ENCODE measurements at places on chromosomes 1 and 21.

GRCh38 chr1:12567288-12567819, 50.7 kb downstream of the DHRS3 start:
- no peak for DNase-seq

DNA sequence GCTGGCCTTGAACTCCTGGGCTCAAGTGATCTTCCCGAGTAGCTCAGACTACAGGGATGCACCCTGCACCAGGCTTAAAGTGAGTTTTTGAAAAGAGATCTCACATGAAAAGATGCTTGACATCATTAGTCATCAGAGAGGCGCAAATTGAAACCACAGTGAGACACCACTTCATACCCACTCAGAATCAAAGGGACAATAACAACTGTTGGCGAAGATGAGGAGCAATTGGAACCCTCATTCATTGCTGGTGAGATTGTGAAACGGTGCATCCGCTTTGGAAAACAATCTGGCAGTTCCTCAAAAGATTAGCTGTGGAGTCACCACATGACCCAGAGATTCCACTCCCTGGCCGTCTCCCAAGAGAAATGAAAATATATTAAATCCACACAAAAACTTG, 122.3 kb downstream of the PGBD5 start:
- DNase-seq: no peak

- DNase-seq: no peak
Measured at GRCh38 chr1:1112237-1112985, 3.5 kb downstream of the C1orf159 start.

GRCh38 chr1:23592209-23592892, 33.0 kb upstream of the ID3 start:
- DNase-seq: no peak

GRCh38 chr1:225617479-225617878, 35.4 kb downstream of the ENAH start:
- DNase-seq: no peak
